ENCODE measurements at places on chromosomes 16 and 17. TPM values are rescaled to one million over a fixed set of nuclear protein-coding genes. Genes with fewer than 3 reads are reported as not detected.

The SLC13A2 gene
- not detected for polyA plus RNA-seq

The TBC1D3I gene
- polyA plus RNA-seq: not detected

The MILR1 gene
- not detected for polyA plus RNA-seq

The KRT27 gene
- polyA plus RNA-seq: not detected

The TOX3 gene
- polyA plus RNA-seq: 0.22 TPM

The DHRS13 gene
- 28.1 TPM for polyA plus RNA-seq

The ADGRG1 gene
- 0.21 TPM for polyA plus RNA-seq

The SLC5A2 gene
- 3.4 TPM for polyA plus RNA-seq

The DBNDD1 gene
- 5.1 TPM for polyA plus RNA-seq

The GINS3 gene
- 4.2 TPM for polyA plus RNA-seq

The SRCIN1 gene
- polyA plus RNA-seq: 2.3 TPM

The GPR179 gene
- polyA plus RNA-seq: not detected

The NRN1L gene
- 0.73 TPM for polyA plus RNA-seq

The USP43 gene
- polyA plus RNA-seq: 1.7 TPM

The FNDC8 gene
- not detected for polyA plus RNA-seq

The CLDN9 gene
- 8.5 TPM for polyA plus RNA-seq

The KRTAP9-2 gene
- not detected for polyA plus RNA-seq

The FOXO3B gene
- 8.7 TPM for polyA plus RNA-seq

The DHX58 gene
- polyA plus RNA-seq: not detected

The TP53TG3C gene
- polyA plus RNA-seq: not detected

The CACNG1 gene
- polyA plus RNA-seq: not detected

The SPN gene
- polyA plus RNA-seq: 0.85 TPM

Measured in cardiac muscle cell (in vitro differentiated cells and primary cell).